ENCODE measurements at places on chromosomes 16 and 17.
A peak's percentile ranks its signal among the peaks of the same experiment; 100 is the strongest.

GRCh38 chr17:34010534-34010933, 244.6 kb upstream of the CCL2 start:
- H3K27me3 ChIP-seq, result no peaks in the 10 kb centered on the region
- H3K36me3 ChIP-seq, result no peaks in the 10 kb centered on the region
- no peak overlapping the region for H3K4me3 ChIP-seq
- peaks cover 6% of the 10 kb centered on the region for H3K4me1 ChIP-seq
- H3K27ac ChIP-seq, result no peak overlapping the region

DNA sequence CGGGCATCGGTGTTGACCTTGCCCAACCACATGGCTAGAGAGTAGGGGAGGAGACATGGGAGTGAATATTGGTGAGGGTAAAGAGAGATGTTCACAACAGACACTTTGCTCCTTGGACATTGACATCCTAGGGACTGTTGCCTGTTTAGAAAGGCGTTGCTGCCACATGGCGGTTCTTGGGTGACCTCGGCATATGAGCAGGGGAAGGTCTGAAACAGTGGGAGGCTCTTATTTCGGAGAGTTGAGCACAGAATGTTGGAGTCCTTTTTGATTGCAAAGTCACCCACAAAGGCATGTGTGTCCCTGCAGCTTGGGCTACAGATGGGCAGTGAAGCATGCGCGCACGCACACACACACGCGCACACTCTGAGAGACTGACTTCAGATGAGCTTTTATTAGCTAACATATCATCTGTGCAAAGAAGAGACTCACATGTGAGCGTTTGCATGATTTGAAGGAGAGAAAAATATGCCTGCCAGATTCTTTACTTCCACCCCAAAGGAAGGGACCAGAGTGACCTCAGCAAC, 104.4 kb downstream of the SHISA9 start:
- H3K36me3 ChIP-seq, result no peaks in the 10 kb centered on the region
- H3K27ac ChIP-seq, result no peak overlapping the region
- no peaks in the 10 kb centered on the region for H3K27me3 ChIP-seq
- no peaks in the 10 kb centered on the region for H3K4me1 ChIP-seq
- H3K4me3 ChIP-seq, result no peak overlapping the region
- DNase-seq, result no peak

- H3K27ac ChIP-seq, result no peak overlapping the region
- H3K36me3 ChIP-seq, result no peaks in the 10 kb centered on the region
- no peak for DNase-seq
- H3K4me3 ChIP-seq, result no peak overlapping the region
Observed at GRCh38 chr16:27436065-27436464, 34.1 kb downstream of the IL21R start.

DNA sequence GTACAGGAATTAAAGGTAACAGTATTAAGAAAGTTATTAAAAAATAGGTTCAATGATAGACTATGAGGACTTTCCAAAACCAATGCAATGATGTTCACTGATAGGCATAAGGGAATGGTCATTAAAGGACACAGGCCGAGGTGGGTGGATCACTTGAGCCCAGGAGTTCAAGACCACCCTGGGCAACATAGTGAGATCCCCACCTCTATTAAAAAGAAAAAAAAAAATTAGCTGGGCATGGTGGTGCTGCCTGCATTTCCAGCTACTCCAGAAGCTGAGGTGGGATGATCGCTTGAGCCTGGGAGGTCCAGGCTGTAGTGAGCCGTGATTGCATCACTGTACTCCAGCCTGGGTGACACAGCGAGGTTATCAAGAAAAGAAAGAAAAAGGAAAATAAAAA, 5.9 kb downstream of the TOP2A start:
- no peak for DNase-seq
- no peak overlapping the region for H3K4me3 ChIP-seq
- H3K36me3 ChIP-seq, result no peaks in the 10 kb centered on the region
- no peaks in the 10 kb centered on the region for H3K27me3 ChIP-seq
- H3K27ac ChIP-seq, result no peak overlapping the region

GRCh38 chr17:2207815-2208515, 95.6 kb downstream of the SMG6 start:
- DNase-seq, result no peak
- H3K4me1 ChIP-seq, result peaks cover 20% of the 10 kb centered on the region
- no peak overlapping the region for H3K4me3 ChIP-seq
- H3K27ac ChIP-seq, result no peak overlapping the region
- H3K27me3 ChIP-seq, result no peaks in the 10 kb centered on the region

- peaks cover under 1% of the 10 kb centered on the region for H3K4me1 ChIP-seq
- no peak overlapping the region for H3K4me3 ChIP-seq
- H3K27me3 ChIP-seq, result no peaks in the 10 kb centered on the region
- DNase-seq, result no peak
Observed at GRCh38 chr16:56417138-56417537, 8.2 kb downstream of the AMFR start.

GRCh38 chr16:79269211-79269863, 331.2 kb downstream of the MAF start:
- no peak overlapping the region for H3K27ac ChIP-seq
- no peaks in the 10 kb centered on the region for H3K36me3 ChIP-seq
- H3K4me3 ChIP-seq, result no peak overlapping the region

- no peak overlapping the region for H3K4me3 ChIP-seq
- DNase-seq, result no peak
- H3K27me3 ChIP-seq, result peaks cover 2% of the 10 kb centered on the region
- H3K4me1 ChIP-seq, result peaks cover 53% of the 10 kb centered on the region
- peaks cover 3% of the 10 kb centered on the region for H3K36me3 ChIP-seq
Observed at GRCh38 chr16:85475233-85475632, 137.9 kb upstream of the GSE1 start.

- no peaks in the 10 kb centered on the region for H3K27me3 ChIP-seq
- no peak for DNase-seq
- no peak overlapping the region for H3K4me3 ChIP-seq
- H3K36me3 ChIP-seq, result peaks cover 23% of the 10 kb centered on the region
- H3K4me1 ChIP-seq, result peaks cover 14% of the 10 kb centered on the region
Observed at GRCh38 chr17:82685291-82685690, 13.2 kb downstream of the RAB40B start.

DNA sequence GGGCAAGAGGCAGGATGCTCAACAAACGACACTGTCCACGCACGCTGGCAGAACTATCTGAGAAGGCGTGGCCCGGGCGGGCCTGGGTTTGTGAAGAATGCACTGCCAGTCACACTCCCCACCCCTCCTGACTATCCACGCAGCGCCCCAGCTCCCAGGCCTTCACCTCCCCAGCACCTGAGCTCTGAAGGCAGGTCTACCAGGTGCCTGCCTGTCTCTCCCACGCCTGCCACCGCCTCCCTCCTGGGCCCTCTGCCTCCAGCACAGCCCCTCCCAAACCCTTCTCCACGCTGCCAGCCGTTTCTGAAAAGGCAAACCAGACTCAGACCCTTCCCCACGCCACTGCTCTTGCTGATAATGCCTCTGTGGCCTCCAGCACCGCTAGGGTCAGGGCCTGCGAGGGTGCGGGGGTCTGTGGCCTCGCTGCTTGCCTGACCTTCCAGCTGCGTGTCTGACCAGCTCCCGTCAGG, 11.6 kb downstream of the MYBBP1A start:
- no peaks in the 10 kb centered on the region for H3K27me3 ChIP-seq
- no peak for DNase-seq
- peaks cover 28% of the 10 kb centered on the region for H3K4me1 ChIP-seq
- no peak overlapping the region for H3K4me3 ChIP-seq
- no peak overlapping the region for H3K27ac ChIP-seq

- DNase-seq, result no peak
- peaks cover 56% of the 10 kb centered on the region for H3K4me1 ChIP-seq
- peaks cover 31% of the 10 kb centered on the region for H3K36me3 ChIP-seq
- no peak overlapping the region for H3K4me3 ChIP-seq
- no peak overlapping the region for H3K27ac ChIP-seq
- H3K27me3 ChIP-seq, result no peaks in the 10 kb centered on the region
Observed at GRCh38 chr16:476039-476438, 50.6 kb downstream of the RAB11FIP3 start.

GRCh38 chr16:48025359-48025758, 130.4 kb downstream of the ABCC12 start:
- H3K27ac ChIP-seq, result no peak overlapping the region
- H3K27me3 ChIP-seq, result no peaks in the 10 kb centered on the region
- H3K36me3 ChIP-seq, result no peaks in the 10 kb centered on the region

DNA sequence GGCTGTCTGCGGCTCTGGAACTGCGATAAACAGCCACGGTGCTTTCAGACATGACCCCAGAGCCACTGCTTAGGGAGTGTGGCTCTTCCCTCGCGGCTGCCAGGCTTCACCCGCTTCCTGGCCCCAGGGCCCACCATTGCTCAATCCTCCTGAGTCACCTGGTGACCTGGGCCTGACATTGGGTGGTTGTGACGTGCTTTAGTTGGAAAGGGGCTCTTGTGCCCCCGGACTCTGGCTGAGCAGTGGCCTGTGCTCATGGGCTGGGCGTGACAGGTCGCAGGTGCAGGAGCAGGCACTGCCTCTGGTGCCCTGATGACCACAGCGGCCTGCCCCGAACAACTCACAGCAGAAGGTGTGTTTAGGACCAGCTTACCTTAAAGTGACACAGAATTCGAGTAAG, 8.6 kb upstream of the NUDT16L1 start:
- H3K4me1 ChIP-seq, result peaks cover 6% of the 10 kb centered on the region
- no peaks in the 10 kb centered on the region for H3K27me3 ChIP-seq
- peaks cover 100% of the 10 kb centered on the region for H3K36me3 ChIP-seq
- H3K27ac ChIP-seq, result no peak overlapping the region
- no peak for DNase-seq

DNA sequence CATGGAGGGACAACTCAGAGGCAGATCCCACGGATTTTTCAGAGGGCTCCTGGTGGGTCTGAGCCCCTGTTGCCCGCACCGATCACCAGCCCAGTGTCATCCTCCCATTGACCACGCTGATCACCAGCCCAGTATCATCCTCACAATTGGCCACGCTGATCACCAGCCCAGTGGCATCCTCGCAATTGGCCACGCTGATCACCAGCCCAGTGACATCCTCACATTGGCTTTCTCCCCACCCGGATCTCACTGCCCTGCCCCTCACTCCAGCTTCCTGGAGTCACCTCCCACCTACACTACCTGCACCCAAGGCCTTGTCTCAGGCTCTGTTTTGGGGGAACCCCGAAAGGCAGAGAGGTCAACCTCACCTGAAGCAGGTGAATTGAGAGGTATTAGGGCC, 358.2 kb upstream of the TNRC6C start:
- H3K4me3 ChIP-seq, result no peak overlapping the region
- no peak overlapping the region for H3K27ac ChIP-seq
- peaks cover 54% of the 10 kb centered on the region for H3K4me1 ChIP-seq
- peaks cover 4% of the 10 kb centered on the region for H3K36me3 ChIP-seq

GRCh38 chr17:27579304-27579703, 51.7 kb upstream of the LGALS9 start:
- H3K4me3 ChIP-seq, result no peak overlapping the region
- no peak for DNase-seq
- H3K36me3 ChIP-seq, result peaks cover 23% of the 10 kb centered on the region

GRCh38 chr16:80006241-80007215, 406.0 kb upstream of the MAF start:
- no peaks in the 10 kb centered on the region for H3K27me3 ChIP-seq
- no peak for DNase-seq
- H3K36me3 ChIP-seq, result no peaks in the 10 kb centered on the region
- H3K4me1 ChIP-seq, result no peaks in the 10 kb centered on the region

DNA sequence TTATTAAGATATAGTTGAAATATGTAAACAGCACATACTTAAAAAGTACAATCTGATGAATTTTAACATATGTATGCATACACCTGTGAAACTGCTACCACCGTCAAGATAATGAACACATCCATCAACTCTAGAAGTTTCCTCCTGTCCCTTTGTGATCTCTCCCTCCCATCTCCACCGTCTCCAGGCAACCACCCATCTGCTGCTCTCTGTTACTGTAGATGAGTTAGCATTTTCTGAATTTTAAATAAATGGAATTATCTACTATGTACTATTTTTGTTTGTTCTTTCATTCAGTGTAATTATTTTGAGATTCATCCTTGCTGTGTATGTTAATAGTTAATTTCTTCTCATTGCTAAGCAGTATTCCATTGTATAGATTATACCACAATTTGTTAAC, 40.2 kb upstream of the SMPD3 start:
- H3K4me1 ChIP-seq, result peaks cover 7% of the 10 kb centered on the region
- H3K27me3 ChIP-seq, result no peaks in the 10 kb centered on the region
- no peak for DNase-seq
- H3K4me3 ChIP-seq, result no peak overlapping the region

GRCh38 chr16:8963010-8963820, 491 bp downstream of the USP7 start:
- H3K4me1 ChIP-seq, result peaks cover 39% of the 10 kb centered on the region
- H3K4me3 ChIP-seq, result peak overlapping the region; percentile 58
- DNase-seq, result peak; percentile 54
- H3K27ac ChIP-seq, result no peak overlapping the region

DNA sequence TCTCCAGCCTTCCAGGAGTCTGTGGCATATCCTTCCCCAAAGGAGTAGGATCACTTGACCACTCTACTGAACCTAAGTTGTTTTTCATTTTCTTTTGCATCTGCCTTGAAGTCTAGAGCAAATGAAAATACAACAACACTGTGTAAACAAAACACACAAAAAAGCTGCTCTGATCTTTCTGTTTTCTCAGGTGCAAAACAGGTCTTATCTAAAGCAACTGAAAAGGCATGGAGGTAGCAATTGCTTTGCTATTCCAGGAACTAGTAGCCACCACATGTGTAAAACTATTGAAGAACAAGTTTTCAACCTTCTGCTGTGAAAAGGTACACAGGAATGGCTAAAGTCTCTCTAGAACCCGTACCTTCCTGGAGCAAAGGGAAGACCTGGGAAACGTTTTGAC, 127.1 kb downstream of the PITPNC1 start:
- H3K4me1 ChIP-seq, result no peaks in the 10 kb centered on the region
- H3K36me3 ChIP-seq, result no peaks in the 10 kb centered on the region

DNA sequence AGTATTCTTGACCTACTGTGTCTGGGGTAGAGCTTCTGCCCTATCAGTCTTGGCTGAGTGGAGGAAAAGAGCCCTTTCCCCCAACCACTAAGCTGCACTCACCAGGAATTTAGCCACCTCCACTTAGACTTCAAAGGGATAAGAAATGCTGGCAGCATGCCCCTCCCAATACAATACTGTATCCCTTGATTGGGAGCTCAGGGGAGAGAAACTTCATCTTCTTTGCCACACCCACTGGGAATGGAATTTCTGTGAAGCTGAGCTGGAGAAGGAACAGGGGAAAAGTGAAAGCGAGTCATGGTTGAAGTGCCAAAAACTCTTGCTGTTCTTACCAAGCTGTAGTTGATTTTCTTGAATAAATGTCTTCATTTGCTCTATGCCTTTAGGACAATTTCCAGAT, 68.8 kb downstream of the CEP112 start:
- H3K27ac ChIP-seq, result no peak overlapping the region
- DNase-seq, result no peak
- no peaks in the 10 kb centered on the region for H3K4me1 ChIP-seq
- no peak overlapping the region for H3K4me3 ChIP-seq
- H3K36me3 ChIP-seq, result no peaks in the 10 kb centered on the region
- no peaks in the 10 kb centered on the region for H3K27me3 ChIP-seq

- H3K4me3 ChIP-seq, result peak overlapping the region; percentile 44
- H3K27me3 ChIP-seq, result peaks cover 14% of the 10 kb centered on the region
- H3K27ac ChIP-seq, result no peak overlapping the region
- peaks cover 40% of the 10 kb centered on the region for H3K4me1 ChIP-seq
Observed at GRCh38 chr17:56595108-56595418, 1.6 kb downstream of the NOG start.

- H3K36me3 ChIP-seq, result no peaks in the 10 kb centered on the region
- no peak within 1 kb of the TSS for H3K4me3 ChIP-seq
- H3K4me1 ChIP-seq, result peaks cover 4% of the 10 kb centered on the region
- H3K27me3 ChIP-seq, result peaks cover 5% of the 10 kb centered on the region
- no peak for DNase-seq
Observed at GRCh38 chr16:71526111-71526631, at the start of gene CHST4. CHST4 (plus strand) TSS chr16:71526426; CDS start chr16:71536678, 10,252 bp downstream.

All from spinal cord (tissue), 10 donors.